ENCODE measurements at places on chromosomes 6 and 20.

GRCh38 chr6:75855052-75855451, 106.0 kb downstream of the MYO6 start:
- DNase-seq = peak; percentile 12

DNA sequence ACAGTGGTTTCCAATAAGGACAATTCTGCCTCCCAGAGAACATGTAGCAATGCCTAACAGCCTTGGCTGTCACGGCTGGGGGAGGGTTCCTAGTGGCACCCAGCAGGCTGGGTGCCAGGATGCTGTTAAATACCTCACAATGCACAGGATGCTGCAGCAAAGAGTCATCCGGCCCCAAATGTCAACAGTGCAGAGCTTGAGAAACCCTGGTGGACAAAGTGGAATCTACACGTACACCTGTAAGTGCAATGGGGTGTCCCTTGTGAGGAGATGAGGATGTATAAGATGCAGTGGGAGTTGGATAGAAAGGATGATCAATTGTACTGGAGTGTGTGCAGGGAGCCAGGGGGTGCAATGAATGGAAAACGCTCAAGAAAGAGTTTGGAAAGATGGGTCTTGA, 142.4 kb downstream of the FNDC1 start:
- no peak for DNase-seq

DNA sequence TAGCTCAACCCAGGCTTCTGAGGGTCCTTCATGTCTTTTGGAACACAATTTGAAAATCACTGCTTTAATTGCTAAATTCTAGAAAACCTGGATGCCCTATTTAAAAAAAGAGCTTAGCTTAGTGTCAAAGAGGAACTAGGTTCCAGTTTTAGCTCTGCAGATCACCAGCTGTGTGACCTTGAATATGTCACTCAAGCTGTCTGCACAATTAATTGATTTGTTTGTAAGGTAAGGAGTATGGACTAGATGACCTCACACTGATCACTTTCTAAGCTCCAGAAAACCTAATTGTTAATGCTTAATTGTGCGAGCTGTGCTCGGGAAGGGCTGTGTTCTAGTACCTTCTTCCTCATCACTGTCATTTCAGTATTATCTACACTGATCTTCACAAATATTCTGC, 26.2 kb downstream of the UTRN start:
- DNase-seq = no peak

GRCh38 chr20:58129721-58130151, 98.7 kb downstream of the ANKRD60 start:
- no peak for DNase-seq

DNA sequence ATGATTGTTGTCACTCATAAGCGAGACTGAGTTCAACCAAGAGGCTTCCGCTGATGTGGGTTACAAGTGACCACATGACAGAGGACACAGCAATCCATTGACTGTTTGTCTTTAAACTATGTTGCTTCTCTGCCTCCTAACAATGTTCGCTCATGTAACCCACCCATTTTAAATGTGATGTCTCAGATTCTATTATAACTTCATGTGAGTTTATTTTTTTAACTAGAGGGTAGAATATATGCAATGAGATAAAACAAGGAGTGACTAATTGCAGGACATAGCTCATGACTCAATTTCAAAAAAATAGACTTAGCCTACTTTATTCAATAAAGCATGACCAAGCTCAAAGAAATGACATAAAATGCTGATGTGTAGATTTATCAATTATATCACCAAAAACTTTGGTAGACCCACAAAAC, 119.2 kb upstream of the SASH1 start:
- DNase-seq = peak; percentile 29

DNA sequence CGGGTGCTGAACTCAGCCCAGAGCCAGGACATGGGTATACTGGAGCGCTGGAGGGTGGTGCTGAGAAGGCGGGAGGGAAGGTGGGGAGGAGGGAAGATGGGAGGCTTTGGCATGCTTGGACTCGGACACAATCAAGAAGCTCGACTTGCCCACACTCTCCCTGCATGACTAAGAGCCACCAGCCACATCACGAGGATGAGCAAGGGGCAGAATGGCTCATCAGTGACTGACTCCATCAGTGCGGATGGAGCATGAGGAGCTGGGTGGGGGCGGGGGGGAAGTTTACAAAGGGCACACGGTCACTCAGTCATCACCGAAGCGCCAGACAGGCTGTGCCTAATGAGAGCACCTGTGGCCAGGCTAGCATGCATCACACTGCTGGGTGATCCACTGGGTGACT, 222.8 kb downstream of the KIF16B start:
- peak; percentile 78 for DNase-seq

GRCh38 chr6:129648819-129649491, 61.0 kb downstream of the ARHGAP18 start:
- no peak for DNase-seq

GRCh38 chr6:220721-221475, 71.4 kb upstream of the DUSP22 start:
- DNase-seq = no peak

DNA sequence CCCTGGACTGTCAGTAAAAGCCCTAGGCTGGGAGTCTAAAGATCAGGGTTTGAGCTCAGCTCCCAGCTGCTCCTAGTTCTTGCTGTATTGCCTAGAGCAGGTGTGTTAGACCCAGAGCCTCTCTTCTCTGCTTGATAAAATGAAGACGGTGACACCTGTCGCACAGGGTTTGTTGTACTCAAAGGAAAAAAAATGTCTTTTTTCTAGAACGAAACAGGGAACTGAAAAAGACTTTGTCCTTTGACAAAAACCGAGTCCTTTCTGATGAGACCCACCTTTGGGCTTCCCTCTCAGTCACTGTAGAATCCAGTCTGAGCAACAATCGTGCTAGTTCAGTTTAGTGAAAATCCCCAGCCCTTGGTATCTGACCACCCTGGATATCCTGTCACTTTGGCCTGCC, 102.1 kb upstream of the LAMP5 start:
- no peak for DNase-seq

GRCh38 chr6:45478240-45478639, 100.5 kb upstream of the SUPT3H start:
- DNase-seq = no peak

DNA sequence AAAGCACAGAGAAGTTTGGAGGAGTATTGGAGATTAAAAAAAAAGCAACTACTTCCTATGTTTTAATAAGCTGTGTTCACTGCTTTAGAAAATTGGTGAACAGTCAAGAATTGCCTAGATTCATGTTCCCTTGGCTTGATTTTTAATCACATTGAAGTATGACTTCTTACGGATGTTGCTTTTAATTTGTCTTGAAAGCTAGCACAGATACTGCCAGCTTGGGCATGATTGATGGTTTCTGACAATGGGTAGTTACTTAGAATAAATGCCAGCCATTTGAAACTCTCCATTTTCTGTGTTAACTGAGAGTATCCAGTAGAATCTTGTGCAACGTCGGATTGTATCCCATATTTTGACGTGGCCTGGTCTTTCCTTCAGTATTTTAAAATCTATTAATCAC, 178.0 kb downstream of the DTNBP1 start:
- no peak for DNase-seq

- no peak for DNase-seq
These were observed 86.2 kb downstream of the VEGFA start for GRCh38 chr6:43856005-43856765.

Measured in kidney epithelial cell (primary cell).